ENCODE measurements at places on chromosomes 3 and 15. TPM values are rescaled to one million over a fixed set of nuclear protein-coding genes. Genes with fewer than 3 reads are reported as not detected.

GPR62 gene
- total RNA-seq = 0.07 TPM

GABRR3 gene
- total RNA-seq = not detected

EPHA3 gene
- total RNA-seq = not detected

TEX264 gene
- 31.5 TPM for total RNA-seq

TRAT1 gene
- not detected for total RNA-seq

SCAPER gene
- total RNA-seq = 7.7 TPM

DHX30 gene
- 79.2 TPM for total RNA-seq

PATL2 gene
- total RNA-seq = not detected

COL7A1 gene
- 0.13 TPM for total RNA-seq

ULK4 gene
- total RNA-seq = 8.7 TPM

AP3B2 gene
- total RNA-seq = not detected

ATP13A5 gene
- total RNA-seq = not detected
